ENCODE measurements at places on chromosomes 12 and 14. TPM values are rescaled to one million over a fixed set of nuclear protein-coding genes. Genes with fewer than 3 reads are reported as not detected.

Gene APOF
- total RNA-seq, result 109 TPM

Gene ADSS1
- 13.3 TPM for total RNA-seq

Gene IL31
- total RNA-seq, result not detected

Gene VAMP1
- total RNA-seq, result 6.4 TPM

Gene FBLN5
- 18.7 TPM for total RNA-seq
